ENCODE measurements at places on chromosomes 12 and 14.

- DNase-seq = no peak
These were observed 179.3 kb upstream of the ALG10B start for GRCh38 chr12:38137287-38137686.

DNA sequence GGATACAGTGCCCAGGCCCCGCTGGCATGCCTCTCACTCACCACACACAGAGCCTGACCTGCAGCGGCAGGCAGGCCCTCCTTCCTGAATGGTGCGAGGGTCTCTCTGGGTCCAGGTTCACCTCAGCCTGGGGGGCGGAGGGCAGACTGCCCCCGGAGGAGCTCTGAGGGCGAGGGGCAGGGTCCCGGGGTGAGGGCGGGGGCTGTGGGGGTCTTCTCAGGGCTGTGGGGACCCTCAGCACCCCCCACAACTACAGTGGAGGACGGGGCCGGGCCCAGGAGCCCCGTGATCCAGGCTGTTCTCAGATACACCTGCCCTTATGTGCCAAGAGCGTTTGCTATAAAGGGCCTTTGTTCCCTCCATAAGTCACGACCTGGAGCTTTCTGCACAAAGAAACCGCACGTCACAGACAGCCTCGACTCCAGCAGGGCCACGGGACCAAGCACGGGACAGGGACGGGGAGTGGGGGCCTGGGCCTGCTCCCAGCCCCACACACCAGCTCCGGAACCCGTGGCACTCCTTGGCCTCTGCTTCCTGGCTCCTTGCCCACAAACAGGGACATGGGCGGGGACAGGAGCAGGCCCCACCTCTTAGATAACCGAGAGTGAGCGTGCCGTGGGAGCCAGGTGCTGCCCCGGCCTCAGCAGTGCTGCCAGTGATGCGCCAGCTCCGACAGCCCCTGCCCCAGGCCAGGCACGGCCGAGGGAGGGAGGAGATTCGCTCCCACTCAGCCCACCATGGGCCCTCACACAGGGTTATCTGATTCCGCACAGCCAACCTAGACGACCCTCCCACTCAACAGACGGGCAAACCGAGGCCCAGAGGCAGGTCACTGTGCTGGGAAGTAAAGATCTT is 101.9 kb downstream of the RFLNA start:
- no peak for DNase-seq

DNA sequence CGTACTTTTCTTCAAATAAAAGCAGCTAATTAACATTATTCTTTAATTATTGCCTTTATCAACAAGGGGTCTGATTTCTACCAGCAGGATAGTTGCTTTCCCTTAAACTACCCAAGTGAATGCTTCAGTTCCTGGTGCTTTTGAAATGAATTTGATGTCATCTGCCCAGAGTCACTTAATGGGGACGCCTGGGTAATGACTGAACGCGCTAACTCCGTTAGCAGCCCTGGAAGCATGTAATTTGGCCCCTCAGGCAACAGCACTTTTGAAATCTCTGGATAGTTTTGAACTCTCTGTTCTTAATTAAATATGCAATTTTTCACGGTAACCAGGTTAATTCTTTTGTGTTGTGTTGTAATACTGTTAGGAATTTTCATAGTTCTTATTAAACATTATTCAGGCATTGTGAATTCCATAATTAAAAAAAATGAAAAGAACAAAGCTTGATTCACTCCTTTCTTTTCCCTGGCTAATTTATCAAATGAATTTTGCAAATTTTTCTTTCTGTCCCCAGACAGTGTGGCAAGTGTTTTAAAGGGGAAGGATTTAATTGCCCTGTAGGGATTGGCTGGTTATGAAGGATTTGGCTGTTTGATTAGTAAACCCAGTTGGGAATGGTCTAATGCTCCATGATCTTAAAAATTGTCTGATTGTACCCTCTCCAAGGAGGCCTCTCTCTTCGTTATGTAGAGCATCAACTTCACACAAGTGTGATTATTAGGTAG is 137.5 kb upstream of the MYL2 start:
- DNase-seq = no peak

GRCh38 chr12:63415357-63415756 is 252.9 kb downstream of the DPY19L2 start:
- DNase-seq = no peak

DNA sequence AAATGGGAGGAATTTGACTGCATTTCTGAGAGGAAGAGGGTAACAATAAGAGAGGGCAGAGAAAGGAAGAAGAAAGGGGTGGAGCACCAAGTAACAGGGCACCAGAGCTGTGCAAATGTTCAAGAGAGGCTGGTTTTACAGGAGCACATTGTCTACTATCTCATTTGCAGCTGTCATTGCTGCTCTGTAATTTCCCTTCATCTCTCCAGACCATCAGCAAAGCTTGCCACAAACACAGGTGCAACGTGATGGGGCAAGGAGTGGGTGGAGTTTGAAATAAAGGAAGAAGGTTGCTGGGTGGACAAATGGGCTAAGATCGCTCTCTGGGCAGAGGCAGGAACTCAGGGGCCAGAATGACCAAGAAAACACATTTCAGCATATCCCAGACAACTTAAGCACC is 47.9 kb upstream of the PLEKHG6 start:
- no peak for DNase-seq

DNA sequence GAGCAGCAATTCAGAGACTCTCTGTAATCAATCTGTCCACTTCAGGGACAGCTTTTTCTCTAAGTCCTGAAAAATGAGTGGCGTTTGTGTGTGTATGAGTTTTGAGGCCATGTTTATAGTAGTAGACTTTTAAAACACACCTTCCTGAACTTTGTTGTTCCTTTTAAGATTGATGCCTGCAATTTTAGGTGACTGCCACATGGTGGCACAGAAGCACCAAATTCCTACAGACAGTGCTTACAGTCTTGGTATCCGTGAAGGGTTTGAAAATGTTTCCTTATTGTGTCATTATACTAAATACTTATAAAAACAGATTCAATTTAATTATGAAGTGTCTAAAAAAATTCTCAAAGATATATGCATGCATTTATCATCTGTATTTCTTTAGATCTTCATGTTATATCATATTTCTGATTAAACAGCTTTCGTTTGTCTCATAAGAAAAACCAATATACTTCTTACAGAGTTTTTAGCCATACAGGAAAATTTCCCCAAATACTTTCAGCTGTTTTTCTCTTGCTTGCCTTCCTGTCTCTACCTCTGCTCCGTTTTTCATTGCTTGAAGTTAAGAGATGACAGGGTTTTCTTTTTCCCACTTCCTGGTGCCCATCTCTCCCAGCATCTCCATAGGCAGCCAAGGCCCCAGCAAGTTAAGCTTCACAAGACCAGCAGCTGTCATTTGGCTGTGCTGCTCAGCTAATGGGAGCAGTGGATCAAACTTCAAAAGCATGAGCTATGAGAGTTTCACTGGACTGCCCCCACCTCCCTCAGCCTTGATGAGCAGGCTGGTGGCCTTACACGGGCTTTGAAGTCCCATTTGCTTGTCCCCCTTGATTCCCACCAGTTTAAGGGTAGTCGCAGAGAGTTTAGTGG is 259.6 kb downstream of the AKAP6 start:
- no peak for DNase-seq

DNA sequence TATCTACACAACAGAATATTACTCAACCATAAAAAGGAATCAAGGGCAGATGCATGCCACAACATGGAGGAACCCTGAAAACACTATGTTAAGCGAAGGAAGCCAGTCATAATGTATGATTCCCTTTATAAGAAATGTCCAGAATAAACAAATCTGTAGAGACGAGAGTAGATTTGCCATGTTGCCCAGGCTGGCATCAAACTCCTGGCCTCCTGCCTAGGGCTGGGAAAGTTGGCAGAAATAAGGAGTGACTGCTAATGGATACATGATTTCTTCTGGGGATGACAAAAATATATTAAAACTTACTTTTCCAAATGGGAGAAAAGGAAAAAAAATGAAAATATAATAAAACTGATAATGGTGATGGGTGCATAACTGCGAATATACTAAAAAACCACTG is 10.9 kb downstream of the CLIP1 start:
- no peak for DNase-seq

DNA sequence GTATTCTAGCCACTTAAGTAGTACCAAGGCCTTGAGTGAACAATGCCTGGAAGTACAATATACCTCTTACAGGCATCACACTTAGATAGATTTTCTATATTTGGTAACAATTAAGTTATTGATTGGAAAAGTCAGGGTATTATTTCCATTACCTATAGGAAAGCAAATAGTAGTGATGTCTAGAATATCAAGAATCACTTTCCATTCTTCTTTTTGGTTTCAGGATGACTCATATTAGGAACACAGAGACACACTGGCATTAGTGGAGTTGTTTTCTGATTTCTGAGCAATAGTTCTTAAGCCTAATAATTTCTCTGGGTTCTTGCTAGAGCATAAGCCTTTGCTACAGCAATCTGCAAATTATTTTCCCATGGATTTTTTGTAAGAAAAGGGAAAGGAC is 1640.0 kb upstream of the SEL1L start:
- DNase-seq = no peak

DNA sequence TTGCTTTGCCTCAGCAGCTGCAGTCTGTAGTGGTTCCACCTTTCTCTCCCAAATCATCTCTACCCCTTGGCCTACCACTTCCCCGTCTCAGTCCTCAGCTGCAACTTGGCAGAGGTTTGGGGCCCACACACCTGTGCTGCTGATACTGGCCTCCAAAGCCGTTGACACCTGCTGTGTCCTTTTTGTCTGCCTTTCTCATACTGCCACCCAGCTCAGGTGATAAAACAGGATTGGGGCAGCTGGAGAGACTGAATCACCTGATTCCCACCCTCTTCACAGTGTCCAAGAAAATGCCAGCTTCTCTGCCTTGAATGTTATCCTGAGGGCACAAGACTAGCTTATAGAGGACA is 103.7 kb downstream of the ETV6 start:
- DNase-seq = no peak

DNA sequence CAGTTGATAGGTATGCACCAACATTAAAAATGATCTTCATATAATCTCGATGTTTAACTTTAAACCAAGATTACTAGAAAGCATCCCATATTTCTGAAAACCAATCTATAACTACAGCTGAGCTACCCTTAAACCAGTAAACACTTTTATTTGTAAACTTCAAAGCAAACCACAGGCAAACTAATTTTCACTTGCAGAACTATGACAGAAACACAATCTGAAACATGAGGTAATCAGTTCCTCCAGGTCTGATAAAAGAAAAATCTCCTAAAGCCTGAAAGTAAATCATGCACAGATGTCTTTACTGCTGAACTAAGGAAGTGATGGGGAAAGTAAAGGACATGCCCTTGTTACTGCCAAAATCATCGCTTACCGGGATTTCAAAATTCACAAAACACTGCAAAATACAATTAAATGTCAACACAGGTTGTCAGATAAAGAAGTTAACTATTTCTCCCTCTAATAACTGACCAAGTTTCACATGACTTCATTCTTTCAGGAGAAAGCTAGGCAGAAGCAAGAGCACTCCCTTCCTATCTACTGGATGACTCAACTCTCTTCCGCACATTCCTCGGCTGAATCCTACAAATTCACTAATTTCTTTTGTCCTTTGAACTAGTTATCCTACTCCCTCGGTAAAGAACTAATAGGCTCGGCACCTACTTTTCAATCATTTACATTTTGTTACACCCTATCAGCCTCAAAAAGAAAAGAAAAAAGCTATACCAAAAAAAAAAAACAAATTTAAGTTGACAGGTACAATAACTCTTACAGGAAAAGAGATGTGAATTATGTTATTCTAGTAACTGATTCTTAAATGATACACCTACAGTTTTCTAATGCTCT is 1.4 kb downstream of the EEA1 start:
- peak; percentile 31 for DNase-seq

DNA sequence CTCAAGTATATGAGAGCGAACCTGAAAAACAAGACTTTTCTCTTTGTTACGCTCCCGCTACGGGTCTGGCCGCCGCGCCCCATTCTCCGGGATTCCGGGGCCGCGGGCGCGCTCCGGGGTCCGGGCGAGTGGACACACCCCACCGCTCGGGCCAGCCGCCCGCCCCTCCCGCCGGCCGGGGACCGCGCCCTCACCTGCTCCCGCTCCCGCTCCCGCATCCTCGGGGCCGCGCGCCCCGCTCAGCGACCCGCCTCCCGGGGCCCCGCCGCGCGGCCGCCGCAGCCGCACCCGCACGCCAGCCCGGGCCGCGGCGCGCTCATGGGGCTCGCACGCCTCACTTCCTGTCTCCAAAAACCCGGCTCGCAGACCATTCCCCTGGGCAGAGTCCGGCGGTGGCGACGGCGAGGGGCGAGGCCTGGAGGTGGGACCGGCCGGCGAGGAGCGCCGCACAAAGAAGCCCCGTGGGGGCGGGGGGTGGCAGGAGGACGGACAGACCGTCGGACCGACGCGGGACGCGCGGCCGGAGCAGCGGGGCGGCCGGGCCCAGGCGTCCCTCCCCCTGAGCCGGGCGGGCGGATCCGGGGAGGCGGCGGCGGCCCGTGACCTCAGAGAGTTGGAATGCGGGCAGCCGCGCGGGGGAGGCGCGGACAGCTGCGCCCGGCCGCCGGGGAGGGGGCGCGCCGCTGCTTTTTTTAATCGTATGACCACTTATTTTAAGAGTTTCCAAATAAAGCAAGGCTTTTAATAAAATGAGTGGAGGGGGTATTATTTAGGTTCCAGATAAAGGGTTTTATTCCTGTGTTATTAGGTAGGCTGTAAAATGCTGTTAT is at the start of gene PTPN21:
TSS of gene PTPN21 (minus strand) at position 551 of the 830 bp plus-strand sequence. CDS start 4,590 bp downstream, outside the sequence.
- no peak for DNase-seq

DNA sequence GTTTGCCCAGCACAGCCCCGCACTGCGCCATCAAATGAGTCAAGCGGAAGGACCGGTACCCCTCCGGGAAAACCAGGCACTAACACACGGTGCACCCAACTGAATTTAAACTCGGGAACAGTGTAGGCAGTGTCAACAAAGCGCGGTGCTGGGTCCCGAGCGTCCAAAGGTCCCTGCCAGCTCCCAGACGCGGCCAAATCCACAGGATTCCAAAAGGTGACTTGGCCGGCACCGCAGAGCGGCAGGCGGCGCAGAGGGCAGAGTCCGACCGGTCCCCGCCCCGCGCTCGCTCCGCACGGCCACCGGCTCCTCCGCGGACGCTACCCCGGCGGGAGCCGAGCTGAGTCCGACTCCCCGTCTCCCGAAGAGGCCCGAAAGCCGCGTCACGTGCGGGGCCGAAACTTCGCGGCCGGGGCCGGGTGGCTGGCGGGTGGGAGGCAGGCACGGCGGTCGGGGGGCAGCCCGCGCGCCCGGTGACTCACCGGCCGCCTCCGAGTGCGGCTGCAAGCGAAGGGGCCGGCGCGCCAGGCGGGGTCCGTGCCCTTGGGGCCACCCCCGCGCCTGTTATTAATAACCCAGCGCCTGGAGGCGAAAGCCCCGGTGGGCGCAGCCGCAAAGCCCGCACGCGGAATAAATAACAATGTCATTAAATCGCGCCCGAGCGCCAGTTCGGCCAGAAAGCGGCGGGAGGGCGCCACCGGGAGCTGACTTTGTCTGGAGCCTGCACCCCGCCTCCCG is 863 bp downstream of the DENND5B start:
- no peak for DNase-seq

DNA sequence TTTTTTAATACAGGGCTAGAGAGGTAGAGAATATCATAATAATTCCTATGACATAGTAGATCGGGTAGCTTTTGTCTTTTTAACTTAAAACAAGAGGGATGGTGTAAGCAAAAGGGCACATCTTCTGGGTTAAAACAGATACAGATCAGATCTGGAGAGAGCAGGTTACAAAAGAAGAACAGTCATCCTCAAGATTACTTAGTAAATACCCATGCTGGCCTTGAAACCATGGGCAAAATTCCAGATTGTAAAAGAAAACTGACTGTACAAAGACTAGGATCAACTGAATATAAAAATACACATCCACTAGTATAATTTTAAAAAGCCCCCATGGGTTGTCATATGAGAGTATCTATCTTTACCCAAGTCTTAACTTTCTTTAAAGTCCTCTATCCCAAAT is 76.7 kb downstream of the MED13L start:
- DNase-seq = no peak
